ENCODE measurements at places on chromosomes 2 and 18.

GRCh38 chr2:182077023-182077422, 91.4 kb downstream of the PPP1R1C start:
- DNase-seq = no peak

GRCh38 chr18:76137216-76137615, 357.8 kb downstream of the ZNF516 start:
- no peak for DNase-seq

DNA sequence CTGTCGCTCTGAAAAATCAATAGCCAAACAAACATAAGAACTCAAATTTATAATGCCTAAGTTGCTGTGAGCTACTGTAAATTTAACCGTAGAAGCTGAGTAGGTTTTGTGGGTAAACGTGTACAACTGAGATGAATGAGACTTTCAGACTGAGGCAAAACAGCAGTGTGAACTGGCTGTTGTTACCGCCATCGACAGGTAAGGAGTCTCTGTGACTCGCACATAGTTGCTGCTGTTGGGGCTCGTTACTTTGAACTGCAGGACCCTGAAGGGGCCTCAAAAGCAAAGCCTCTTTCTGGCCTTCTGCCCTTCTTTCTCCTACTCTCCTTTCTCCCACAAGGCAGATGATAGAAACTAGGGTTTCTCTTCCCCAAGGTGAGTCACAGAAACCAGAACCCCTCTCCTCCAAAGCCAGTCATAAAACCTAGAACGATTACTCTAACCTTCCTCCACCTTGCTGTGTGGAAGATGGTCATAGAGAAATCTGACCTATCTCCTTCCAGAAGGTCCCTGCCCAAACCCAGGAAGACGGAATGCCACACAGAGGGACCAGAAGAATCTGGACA, 101.2 kb downstream of the DLGAP1 start:
- DNase-seq = no peak

DNA sequence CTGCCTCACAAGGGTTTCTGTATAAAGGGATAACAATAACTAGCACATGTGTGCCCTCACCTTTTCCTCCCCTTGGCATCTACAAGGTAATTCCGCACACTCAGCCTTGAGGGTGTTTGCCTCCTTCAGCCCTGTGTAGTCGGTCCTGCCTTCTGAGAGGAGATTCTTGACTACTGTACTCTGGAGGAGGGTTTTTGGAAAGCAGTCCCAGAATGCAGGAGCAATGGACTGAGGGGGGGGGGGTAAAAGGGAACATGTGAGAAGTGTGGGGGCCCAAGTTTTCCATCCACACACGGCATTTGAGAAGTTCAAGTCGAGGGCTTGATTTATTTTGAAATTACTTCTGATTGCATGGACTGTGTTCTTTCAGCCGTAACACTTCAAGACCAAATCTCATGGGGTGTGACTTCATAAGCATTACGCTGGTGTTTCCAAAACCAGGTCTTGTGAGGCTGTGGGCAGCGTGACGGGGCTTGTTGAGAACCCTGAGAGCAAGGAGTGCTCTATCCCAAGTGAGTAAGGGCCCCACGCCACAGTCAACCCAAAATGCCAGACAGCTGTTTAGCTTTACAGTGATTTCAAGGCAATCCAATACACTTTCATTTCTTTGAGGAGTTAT, 198.7 kb upstream of the MEIS1 start:
- DNase-seq = no peak

DNA sequence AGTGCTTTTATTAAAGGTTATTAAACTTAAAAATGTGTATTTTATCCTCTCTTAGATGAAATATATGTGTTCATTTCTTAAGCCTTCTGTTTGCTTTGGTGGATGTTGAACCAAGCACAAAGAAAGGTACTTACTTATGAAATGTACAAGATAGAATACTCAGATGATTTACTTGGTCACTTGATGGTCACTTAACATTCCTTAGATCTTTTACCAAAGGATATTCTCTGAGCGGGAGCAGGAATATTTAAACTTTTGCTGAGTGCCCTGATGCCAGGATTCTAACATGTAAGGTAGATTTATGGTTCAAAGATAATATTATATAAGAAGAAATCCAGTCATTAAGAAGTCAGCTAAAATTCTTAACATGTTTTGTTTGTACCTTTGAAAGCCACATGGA, 193.5 kb upstream of the ZEB2 start:
- DNase-seq = no peak

DNA sequence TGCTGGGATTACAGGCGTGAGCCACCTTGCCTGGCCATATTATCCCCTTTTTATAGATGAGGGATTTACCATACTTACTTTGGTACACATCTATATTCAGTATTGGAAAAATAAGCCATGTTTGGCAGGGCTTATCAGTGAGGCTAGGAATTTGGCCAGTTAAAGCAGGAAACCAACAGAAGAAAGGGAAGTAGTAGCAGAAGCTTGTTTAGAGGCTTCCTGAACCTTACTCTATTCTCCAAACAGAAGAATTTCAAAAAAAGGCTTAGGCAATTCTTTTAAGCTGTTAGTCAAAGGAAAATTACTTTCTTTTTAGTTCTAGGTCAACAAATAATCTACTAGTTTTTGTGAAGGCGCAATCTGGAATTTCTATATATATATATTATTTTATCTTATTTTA, 3.2 kb upstream of the GLS start:
- DNase-seq = no peak

DNA sequence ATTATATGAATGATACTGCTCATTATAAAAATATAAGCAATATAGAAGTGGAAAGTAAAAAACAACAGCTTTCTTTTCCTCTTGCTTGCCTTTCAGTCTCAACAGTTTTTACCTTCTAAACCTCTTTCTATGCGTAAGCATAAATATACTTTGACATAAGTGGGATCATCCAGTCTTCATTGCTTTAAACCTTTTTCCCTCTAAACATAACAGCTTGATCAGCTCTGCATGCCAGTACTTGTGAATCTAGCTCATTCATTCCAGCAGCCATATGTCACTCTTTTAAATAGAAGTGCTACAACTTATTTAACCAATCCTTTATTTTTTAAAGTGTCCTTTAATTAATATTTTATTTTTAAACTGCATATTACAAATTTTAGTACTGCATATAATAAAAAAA, 88.1 kb downstream of the TTC27 start:
- no peak for DNase-seq

GRCh38 chr18:49025767-49026500, 75.2 kb upstream of the SMAD7 start:
- DNase-seq = no peak

DNA sequence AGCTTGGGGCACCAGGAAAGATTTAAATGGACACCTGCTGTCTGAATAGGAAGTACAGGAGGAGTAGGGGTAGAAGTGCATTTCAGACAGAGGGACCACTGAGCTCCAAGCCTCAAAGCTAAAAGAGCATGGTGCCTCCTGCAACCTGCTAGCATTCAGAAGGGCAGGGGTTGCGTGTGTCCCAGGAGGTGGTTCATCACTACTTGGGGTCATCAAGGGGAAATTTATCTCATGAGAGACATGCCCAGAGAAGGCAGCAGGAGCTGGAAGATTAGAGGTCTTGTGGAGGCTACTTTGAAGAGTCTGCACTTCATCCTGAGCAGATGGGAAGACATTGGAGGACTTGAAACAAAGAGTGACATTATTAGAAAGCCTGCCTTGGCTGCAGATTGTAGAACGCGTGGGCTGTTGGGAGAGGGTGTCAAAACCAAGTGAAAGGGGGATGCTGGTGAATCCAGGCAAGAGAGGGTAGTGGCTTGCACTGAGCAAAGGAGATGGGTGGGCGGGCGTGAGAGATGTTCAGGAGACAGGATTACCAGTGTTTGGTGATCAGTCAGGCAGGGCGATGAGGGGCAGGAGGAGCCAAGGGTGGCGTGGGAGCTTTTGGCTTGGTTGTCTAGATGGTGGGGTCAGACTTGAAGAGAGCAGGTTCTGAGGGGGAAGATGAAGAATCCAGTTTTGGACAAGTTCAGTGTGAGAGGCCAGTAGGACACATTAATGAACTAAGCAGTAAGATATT, 154.0 kb downstream of the DYSF start:
- DNase-seq = no peak

- no peak for DNase-seq
Measured at GRCh38 chr2:105790461-105791149, 45.9 kb downstream of the NCK2 start.

- peak; percentile 88 for DNase-seq
Measured at GRCh38 chr2:190578158-190579057, 43.9 kb upstream of the NEMP2 start.

GRCh38 chr18:2654169-2654927, 1.2 kb upstream of the SMCHD1 start:
- no peak for DNase-seq

GRCh38 chr2:157929871-157930667, 53.9 kb upstream of the ACVR1 start:
- no peak for DNase-seq

- DNase-seq = no peak
Measured at GRCh38 chr2:96934831-96935540, 51.4 kb downstream of the FAM178B start.

DNA sequence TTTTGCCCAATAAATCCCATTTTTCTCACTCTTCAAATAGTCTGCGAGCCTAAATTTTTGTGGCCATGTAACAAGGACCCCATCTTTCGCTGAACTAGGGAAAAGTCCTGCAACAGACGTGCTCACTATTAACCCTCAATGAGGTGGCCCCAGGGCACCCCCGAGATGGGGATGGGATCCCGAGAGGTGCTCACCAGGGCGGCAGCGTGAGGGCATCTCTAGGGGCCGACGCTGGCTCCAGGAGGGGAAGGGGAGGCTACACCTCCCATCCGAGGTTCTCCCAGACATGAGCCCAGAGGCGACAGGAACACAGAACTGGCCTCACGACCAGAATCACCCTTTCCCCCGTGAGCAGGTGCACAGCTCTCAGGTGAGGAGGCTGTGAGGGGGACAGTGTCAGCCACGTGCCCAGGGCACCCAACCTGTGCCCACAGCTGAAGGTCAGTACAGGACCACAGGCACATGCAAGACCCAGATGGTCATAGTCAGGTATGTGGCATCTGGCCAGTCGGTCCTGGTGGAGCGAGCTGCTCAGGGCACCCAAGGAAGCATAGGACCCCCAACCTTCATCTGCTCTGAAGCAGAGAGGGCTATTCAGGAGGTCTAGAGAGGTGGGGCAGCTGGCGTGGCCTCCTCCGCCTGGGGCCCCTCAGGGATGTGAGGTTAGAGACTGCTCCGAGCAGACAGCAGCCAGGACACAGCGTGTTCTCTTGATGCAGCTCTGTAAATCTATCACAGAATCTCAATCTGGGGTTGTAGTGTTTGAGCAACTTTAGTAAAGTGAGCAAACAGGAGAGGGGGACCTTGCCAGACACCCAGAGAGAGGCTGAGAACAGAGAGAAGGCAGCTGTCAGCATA, 62.8 kb downstream of the PXDN start:
- DNase-seq = no peak

DNA sequence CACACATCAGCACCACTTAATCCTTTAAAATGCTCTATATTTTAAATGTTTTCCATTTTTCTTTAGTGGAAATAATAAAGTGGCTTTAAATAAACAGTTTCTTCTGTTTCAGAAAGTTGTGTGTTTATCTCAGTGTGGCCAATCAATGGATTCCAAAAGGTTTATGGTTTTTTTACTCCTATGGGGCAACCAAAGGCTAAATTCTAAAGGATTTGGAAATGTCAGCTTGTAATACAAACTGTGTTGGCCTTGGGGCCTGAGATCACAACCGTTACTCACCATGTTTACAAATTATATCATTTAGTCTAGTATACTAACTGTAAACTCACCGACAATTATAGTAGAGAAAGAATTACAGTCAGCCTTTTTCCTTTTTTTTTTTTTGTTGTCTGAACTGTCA, 827.2 kb downstream of the EPHA4 start:
- no peak for DNase-seq

DNA sequence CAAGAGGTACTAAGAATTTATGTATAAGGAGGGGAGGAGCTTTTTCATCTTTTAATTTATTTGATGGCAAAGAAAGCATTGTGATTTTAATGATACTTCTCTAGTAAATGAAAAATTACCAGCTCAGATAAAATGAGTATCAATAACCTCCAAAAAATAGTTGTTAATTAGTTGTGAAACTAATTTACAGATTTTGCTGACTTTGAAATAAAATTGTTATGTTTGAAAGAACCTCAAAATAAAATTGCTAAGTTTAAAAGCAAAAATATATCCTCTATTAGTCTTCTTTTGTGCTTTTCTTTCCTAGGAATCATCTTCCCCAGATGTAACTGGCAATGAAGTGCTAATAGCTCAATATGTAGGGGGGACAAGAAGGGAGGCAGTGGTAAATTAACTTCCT, 36.5 kb downstream of the ZC3H6 start:
- no peak for DNase-seq

GRCh38 chr2:30986231-30986580, 152.0 kb downstream of the GALNT14 start:
- DNase-seq = no peak

DNA sequence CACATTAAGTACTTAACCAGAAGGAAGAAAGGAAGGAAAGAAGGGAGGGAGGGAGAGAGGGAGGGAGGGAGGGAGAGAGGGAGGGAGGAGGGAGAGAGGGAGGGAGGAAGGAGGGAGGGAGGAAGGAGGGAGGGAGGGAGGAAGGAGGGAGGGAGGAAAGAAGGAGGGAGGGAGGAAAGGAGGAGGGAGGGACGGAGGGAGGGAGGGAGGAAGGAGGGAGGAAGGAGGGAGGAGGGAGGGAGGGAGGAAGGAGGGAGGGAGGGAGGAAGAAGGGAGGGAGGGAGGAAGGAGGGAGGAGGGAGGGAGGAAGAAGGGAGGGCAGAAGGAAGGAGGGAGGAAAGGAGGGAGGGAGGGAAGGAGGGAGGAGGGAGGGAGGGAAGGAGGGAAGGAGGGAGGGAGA, 363.3 kb downstream of the MBD2 start:
- no peak for DNase-seq

DNA sequence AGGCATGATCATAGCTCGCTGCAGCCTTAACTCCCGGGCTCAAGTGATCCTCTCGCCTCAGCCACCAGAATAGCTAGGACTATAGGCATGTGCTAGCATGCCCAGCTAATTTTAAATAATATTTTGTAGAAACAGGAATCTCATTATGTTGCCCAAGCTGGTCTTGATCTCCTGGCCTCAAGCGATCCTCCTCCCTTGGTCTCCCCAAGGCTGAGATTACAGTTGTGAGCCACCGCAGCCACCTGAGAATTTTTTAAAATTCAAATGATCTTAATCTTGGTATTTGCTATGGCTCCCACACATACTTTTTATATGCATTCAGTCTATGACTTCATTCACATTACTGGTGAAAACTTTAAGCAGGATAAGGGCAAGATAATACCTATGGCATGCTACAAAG, 13.1 kb downstream of the KRCC1 start:
- DNase-seq = no peak

DNA sequence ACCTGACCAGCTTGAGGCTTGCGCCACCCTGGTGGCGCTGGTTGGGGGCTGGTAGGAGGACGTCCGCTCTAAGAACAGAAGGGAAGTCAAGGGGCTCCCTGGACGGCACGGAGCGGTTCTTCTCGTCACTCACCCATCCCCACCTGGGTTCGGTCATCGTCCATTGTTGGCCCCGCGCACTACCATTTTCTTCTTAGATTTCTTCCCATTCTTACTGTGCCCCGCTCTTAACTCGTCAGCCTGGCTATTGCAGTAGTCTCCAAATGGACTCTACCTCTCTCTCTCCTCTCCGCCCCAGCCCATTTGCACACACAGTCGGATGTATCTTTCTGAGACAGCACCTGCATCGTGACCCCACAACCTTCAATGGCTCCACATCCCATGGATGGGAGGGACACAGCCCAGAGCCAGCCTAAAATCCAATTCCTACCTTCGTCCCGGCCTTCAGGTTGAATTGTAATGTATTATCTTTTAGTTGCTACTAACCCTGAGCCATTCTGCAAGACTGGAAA, 814 bp upstream of the RAB1A start:
- peak; percentile 55 for DNase-seq

Data from NCI-H526 treated with DMSO at 0.1 percent for 48 hours (cell line).